Fibroblast of villous mesenchyme (primary cell): ENCODE measurements at places on chromosomes 1 and 21. TPM values are rescaled to one million over a fixed set of nuclear protein-coding genes. Genes with fewer than 3 reads are reported as not detected.

DNA sequence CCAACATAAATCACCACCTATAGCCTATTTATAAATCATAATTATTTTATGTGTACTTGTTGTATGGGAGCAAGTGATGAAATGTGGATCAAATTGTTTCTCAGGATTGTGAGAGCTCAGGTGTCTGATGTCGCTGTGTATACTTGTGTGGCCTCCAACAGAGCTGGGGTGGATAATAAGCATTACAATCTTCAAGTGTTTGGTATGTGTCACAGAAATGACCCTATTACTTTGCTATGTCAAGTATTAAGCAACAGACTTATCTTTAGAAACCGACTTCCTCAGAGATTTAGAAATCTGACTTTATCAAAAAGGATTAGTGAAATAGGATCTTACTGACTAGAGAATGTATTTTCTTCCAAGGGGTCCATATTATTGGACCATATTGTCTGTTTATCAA is 280.9 kb downstream of the TPR start:
- DNase-seq: peak; percentile 30

Gene KCNH1
- 11.2 and 14.2 TPM in 2 replicates for total RNA-seq

Gene MYBPH
- 0.32 and 0.43 TPM in 2 replicates for total RNA-seq

DNA sequence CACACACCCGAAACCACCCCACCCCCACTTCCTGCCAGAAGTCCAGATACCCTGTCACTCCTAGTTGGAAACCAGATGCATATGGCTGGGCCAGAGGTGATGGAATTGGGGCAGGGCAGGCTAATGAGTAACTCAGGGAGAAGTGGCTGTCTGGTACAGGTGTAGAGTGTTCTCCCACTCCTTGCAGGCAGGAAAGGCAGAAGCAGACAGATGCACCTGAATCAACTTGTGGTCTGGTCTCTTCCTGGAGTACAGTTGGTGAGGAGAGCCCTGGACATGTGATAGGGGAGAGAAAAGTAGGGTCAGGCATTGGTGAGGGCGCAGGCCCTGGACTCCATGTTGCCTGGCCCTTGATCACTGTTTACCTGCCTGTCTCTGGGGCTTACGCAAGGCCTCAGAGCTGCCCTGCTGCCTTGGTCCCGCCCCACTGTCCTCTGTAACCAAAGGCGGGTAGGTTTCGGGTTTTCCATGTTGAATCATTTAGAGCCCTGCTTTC is 2.5 kb downstream of the CGN start:
- DNase-seq: no peak

Gene PRR9
- total RNA-seq: under 0.01 TPM in 1 of 2 replicates, not detected in the other

DNA sequence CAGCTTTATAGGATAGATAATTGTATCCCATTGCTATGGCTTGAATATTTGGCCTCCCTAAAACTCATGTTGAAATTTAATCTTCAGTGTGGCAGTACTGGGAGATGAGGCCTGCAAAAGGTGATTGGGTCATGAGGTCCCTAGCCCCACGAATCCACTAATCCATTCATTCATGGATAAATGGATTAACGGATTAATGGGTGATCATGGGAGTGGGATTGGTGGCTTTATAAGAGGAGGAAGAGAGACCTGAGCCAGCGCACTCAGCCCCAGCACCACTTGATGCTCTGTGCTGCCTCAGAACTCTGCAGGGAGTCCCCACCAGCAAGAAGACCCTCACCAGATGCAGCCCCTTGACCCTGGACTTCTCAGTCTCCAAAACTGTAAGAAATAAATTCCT is 32.0 kb downstream of the S100A6 start:
- DNase-seq: no peak

- peak; percentile 55 for DNase-seq
Measured at GRCh38 chr1:7218210-7218832, 433.1 kb downstream of the CAMTA1 start.

DNA sequence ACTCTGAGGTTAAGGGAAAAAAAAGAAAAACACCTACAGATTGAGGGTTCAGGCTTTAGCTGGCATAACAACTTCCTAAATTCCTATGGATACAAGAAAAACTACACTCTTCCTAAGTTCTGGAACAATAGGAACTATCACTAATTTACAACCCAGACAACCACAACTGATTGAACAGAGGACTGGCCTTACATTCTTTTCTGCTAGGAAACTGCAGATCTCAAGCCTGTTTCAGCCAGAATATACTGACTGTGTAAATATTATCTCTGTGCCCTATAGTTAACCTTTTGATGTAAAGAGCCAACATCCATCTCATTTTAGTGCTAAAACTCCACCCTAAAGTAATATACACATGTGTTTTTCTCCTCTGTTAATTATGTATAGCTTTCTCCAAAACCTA is 1186.5 kb upstream of the TMPRSS15 start:
- DNase-seq: no peak

DNA sequence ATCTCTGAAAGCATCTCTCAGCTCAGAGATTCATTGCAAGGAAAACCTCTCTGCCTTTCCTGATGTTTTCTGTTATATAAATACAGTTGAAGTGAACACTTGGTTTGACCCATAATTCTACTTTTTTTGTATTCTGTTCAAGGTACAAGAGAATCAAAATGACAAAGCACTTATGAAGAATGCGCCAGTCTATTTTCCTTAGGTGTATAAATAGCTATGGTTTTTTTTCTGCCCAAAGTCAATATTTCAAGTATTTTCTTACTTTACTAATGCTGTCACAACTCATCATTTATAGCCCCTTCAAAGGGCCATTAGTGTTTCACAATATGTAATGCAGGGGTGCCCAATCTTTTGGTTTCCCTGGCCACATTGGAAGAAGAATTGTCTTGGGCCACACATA is 142.5 kb upstream of the C1orf105 start:
- DNase-seq: no peak

DNA sequence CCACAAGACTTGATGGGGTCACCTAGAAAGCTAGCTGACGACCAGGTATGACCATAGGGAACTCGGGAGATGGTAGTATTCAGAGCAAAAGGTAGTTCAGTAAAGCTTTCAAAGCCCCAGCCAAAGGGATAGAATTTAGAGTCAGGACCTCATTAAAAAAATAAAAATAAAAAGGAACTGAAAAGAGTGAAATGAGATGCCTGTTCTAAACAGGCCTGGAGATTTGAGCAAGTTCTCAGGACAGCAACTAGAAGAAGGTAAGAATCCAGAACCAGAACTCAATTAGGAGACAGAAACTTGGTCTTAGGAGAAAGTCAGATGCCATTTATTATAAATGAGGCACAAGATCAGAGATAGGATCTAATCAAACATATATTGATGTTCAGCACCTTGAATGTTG is 265.5 kb upstream of the CACYBP start:
- DNase-seq: no peak

Gene LRRC53
- total RNA-seq: not detected in 2 replicates

DNA sequence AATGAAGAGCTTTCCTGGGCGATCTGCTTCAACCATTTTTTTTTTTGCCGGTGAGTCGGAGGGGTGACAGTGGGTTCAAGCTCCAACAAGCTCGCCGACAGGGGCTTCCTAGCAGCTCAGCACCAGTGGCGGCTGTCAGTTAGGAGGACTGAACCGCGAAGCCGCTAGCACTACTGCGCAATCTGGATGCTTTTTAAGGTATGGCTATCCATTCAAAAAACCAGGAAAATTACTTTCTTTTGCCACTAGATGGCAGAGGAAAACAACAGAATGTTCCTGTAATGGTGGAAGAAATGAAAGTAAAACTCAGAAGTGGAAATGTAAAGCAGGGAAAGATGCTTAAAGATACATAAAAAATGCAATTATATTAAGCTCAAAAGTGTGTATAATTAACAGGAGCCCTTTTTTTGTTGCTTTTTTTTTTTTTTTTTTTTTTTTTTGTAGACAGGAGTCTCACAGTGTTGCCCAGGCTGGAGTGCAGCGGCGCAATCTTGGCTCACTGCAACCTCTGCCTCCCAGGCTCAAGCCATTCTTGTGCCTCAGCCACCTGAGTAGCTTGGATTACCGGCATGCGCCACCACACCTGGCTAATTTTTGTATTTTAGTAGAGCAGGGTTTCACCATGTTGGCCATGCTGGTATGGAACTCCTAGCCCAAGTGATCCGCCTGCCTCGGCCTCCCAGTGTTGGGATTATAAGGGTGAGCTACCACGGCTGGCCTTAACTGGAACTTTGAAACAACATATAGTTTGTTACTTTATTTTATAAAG is 8.5 kb downstream of the KYAT3 start:
- peak; percentile 79 for DNase-seq

DNA sequence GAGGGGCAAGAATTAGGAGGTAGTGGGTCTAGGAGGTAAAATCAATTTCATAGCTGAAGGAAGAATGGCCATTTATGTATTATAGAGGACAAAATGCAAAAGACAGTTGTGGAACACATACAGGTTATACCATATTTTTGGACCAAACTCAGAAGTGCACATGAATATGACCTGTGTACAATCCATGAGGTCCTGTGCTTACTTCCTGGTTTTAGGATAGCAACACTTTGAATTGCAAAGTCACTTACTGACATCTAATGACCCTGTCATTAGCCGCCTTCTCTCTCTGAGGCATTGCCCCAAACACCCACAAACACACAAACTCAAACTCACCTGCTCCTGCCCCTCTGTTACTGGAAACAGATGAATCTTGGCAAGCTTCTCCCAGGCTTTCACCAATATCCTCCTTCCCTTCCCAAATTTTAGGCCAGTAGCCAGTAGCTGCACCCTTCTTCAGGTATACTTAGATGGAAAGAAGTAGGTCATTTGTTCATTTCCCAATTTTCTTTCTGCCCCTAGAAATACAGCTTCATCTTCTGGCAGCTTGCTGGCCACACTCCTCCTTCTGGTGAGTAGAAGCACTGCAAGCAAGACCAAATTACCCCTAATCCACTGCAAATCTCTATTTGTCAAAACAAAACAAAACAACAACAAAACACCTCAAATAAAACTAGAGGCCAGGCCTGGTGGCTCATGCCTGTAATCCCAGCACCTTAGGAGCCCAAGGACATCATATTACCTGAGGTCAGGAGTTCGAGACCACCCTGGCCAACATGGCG is 13.7 kb upstream of the RPL5 start:
- peak; percentile 48 for DNase-seq

GRCh38 chr1:23343221-23344110 is 618 bp downstream of the HNRNPR start:
- peak; percentile 69 for DNase-seq

DNA sequence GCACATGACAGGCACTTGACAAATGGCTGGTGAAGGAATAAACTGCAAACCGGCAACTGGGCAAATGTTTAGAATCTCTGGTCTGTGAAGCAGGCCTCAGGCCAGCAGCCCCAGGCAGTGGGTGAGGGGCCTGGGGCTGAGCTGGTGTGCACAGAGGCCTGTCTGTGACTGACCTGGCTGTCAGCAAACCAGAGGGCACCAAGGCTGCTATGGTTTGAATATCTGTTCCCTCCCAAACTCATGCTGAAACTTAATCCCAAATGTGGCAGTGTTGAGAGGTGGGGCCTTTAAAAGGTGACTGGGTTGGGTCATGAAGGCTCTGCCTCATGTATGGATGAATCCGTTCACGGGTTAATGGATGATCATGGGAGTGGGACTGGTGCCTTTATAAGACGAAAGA is 139.8 kb downstream of the DMRTB1 start:
- no peak for DNase-seq

Gene DIO1
- not detected in 2 replicates for total RNA-seq

GRCh38 chr1:235892202-235892601 is 25.5 kb upstream of the LYST start:
- DNase-seq: no peak

DNA sequence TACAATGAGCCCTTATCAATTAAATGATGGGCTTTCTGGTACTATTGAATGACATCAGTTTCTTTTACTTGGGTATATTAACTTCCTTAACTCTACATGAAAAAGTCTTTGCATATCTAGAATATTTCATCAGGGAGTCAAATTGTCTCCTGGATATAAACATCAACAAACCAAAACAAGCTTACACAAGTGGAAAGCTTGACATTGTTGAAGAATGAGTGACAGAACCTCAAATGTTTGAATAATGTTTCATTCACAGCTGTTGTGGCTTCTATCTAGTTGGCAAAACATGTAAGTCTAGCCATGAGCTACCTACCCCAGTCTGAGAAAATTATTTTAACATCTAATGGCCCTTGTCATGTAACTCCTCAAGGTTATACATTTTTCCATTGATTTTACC is 604.8 kb upstream of the ADAMTS5 start:
- peak; percentile 21 for DNase-seq

Gene SZT2
- total RNA-seq: 35.4 and 38.7 TPM in 2 replicates
